ENCODE measurements at places on chromosomes 5 and 9.
A peak's percentile ranks its signal among the peaks of the same experiment; 100 is the strongest.

DNA sequence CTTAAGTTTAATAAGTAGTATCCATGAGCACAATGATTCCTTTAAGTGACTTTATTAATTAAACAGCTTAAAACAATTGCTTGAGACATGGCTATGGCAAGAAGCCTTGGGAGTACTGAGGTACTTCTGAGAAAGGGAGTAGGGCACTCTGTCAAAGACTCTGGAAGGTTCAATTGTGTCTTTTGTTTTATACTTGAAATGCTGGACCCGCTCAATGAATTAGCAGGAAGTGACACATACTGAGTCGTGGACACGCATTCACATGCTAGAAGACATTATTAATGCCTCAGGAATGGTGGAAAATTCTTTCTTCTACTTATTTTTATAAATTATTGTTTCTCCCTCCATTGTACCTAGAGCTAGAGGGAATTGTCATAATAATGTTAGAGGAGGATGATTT lies 347.3 kb upstream of the ZNF608 start:
- peak; percentile 44 for DNase-seq

- DNase-seq: peak; percentile 66
Measured at GRCh38 chr9:84856181-84856632, 186.7 kb downstream of the NTRK2 start.

DNA sequence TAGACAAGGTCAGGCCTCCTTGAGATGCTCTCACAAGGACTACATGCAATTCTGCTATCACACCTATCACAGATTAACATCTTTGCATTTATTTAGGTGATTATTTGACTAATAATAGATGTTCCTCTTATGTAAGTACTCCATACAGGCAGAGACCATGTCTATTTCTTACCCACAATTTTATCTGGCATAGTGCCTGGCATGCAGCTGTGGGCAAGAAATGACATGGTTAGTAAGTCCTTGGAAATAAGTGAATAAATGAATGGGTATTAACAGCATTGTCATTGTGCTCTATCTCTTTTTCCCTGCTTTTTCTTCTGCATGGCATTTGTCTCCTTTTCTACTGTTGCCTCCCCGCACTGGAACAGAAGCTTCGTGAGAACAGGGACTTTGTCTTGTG lies 49.4 kb downstream of the SLC22A5 start:
- DNase-seq: no peak

- no peak for DNase-seq
Measured at GRCh38 chr5:19406576-19407365, 581.2 kb downstream of the CDH18 start.

DNA sequence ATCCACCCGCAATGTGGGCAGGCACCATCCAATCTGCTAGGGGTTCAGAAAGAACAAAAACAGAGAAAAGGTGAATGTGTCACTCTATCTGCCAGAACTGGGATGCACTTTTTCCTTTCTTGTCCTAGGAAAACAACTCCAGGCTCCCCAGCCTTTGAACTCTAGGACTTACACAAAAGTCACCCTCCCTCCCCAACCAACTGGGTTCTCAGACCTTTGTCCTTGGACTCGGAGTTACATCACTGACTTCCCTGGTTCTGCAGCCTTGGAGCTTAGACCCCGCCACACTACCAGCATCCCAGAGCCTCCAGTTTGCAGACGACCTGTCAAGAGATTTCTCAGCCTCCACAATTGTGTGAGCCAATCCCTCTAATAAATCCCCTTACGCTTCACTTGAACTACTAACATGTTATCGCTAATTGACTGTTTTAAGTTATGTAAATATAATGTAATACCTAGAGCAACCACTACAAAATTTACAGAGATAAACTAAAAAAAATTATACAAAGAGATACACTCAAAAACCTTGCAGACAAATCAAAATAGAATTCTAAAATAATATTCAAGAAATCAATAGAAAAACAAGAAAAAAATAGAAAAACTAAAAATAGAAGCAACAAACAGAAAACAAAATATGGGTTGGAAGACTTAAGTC lies 5.3 kb upstream of the UBLCP1 start:
- no peak for DNase-seq

DNA sequence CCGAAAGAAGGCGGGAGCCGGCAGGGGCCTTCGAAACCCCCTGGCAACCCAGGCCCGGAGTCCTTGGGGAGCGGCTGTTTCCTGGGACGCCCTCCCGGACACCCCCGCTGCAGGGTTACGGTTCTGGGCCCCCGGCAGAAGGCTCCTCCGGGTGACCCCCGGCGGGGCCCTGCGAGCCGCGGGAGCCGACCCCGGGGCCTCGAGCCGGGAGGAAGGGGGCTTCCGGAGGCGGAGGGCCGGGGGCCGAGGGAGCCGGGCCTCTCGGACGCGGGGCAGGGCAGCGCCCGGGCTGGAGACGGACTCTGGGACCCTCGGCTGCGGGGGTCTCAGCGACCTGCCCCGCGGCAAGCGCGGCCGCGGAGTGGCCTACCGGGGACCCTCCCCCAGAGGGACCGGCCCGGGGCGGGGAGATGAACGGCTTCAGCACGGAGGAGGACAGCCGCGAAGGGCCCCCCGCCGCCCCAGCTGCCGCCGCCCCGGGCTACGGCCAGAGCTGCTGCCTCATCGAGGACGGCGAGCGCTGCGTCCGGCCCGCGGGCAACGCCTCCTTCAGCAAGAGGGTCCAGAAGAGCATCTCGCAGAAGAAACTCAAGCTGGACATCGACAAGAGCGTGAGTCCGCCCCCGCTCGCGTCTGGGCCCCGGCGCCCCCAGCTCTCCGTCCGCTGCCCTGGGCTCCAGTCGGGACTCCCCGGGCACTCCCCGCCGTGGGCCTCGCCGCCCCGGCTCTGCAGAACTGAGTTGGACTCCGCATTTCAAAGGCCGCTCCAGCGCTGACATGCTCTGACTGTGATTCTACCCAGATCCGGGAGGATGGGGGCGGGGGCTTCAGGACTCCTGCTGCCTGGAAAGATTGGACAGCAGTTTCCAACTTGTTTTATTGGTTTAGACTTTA lies 645 bp downstream of the SAP30L start:
- DNase-seq: no peak

DNA sequence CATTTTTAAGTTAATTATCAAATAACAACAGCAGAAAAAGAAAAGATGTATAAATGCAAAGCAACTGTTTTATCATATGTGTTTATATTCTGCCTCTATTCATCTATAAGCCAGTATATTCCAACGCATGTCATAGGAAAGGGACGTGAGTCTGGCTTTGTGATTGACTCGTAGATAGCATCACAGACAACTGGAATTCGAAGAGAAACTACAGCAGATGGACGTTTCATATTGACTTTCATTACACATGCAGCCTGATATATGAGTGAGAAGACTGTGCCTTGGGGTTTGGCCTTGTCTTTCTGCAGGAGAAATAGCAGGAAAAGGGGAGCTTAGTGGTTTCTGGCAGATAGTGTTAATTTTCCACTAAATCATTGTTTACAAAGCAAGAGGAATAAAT lies 1111.9 kb downstream of the MAT2B start:
- no peak for DNase-seq

DNA sequence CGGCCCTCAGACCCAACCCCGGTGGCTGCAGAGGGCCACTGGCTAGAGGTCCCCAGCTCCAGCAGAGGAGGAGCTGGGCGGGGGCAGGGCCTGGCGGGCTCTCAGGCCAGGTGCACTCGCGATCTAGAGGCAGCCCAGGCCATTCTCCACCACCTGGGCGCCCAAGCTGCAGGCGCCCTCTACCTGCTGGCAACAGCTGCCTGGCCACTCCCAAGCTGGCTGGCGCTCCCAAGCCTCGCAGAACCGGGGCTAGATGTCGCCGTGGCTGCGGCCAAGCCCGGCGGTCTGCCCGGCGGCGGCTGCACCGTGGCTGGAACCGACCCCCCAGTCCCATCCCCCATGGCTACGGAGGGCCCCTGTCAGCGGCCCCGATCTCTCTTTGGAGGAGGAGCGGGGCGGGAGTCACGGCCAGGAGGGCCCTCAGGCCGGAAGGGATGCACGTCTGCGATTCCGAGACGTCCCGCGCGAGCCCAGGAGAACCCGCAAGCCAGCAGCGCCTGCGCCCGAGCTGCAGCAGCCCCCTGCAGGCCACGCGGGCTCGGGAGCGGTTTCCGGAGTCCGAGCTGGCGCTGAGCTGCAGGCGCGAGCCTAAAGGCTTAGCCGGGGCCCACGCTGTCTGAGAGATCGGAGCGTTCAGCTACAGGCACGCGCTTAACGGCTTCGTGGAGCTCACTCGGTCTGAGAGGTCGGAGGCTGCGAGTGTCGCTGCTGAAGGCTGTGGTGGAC lies 44.3 kb upstream of the BICD2 start:
- DNase-seq: no peak

DNA sequence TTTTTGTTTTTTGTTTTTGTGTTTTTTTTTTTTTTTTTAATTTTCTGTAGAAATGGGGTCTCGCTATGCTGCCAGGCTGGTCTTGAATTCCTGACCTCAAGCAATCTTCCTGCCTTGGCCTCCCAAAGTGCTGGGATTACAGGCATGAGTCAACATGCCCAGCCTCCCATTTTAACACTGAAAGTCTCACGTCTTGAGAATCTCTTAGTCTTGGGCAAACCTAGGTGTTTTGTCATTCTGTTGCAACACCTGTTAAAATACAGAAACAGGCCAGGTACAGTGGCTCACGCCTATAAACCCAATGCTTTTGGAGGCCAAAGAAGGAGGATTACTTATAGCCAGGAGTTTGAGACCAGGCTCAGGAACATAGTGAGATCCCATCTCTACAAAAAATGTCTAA lies 599.0 kb downstream of the TLR4 start:
- no peak for DNase-seq

- DNase-seq: no peak
Measured at GRCh38 chr5:141491323-141492167, 2.7 kb downstream of the PCDHGC5 start.

GRCh38 chr5:8473827-8474568 lies 605.0 kb downstream of the MTRR start:
- no peak for DNase-seq

- no peak for DNase-seq
Measured at GRCh38 chr5:35246900-35247647, 16.8 kb upstream of the PRLR start.

- no peak for DNase-seq
Measured at GRCh38 chr5:151041577-151042268, 21.3 kb downstream of the GPX3 start.

- DNase-seq: no peak
Measured at GRCh38 chr9:113978725-113979342, 99.3 kb downstream of the AMBP start.

GRCh38 chr5:130801963-130802362 lies 363.1 kb downstream of the HINT1 start:
- no peak for DNase-seq

- DNase-seq: no peak
Measured at GRCh38 chr5:104778-105296, 12.9 kb downstream of the PLEKHG4B start.

GRCh38 chr5:43664501-43665040 lies 61.6 kb downstream of the NNT start:
- peak; percentile 59 for DNase-seq

- no peak for DNase-seq
Measured at GRCh38 chr9:132201139-132201538, 39.3 kb downstream of the NTNG2 start.

GRCh38 chr5:82676661-82677060 lies 398.5 kb upstream of the RPS23 start:
- DNase-seq: no peak

DNA sequence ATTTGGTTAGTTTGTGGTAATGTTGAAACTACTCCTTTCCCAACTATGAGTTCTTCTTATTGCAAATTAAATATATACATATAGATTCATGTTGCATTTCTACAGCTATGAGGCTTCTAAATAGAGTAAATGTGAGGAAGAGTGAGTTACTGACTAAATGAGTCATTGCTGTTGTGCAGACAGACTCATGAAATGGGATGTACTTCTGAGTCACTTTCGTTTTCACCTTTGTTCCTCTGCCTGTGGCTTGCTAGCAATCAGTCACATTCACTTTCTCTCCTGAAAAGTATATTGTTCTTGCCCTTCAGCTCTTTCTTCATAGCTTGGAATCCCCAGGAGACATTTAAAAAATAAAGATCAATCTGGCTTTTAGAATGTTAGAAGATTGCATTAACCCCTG lies 295.5 kb upstream of the SMC2 start:
- no peak for DNase-seq

GRCh38 chr9:137313326-137313936 lies 11.4 kb upstream of the NRARP start:
- no peak for DNase-seq

DNA sequence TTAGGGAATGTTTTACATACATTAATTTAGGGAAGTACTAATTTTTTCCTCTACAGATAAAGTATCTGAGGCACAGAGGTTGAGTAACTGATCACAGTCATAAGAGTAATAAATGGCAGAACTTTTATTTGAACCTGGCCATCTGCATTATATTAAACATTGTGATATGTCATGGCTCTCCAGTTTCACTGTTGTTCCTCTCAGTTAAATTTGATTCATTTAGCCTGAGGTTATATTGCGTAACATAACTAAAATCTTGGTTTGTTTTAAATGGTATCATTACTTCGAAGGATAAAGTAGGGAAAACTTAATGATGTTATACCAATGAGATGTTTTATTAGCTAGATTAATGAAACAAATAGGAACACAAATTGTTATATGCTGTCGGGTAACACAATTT lies 284.4 kb downstream of the KDM4C start:
- DNase-seq: peak; percentile 64

GRCh38 chr9:137582286-137582860 lies 3.6 kb upstream of the DPH7 start:
- no peak for DNase-seq

Data from BJ (cell line).